ENCODE measurements at places on chromosomes 6 and 20. TPM values are rescaled to one million over a fixed set of nuclear protein-coding genes. Genes with fewer than 3 reads are reported as not detected.

- no peak for DNase-seq
Measured at GRCh38 chr20:60209048-60209447, 250.8 kb downstream of the CDH26 start.

- DNase-seq, result no peak
Measured at GRCh38 chr20:63343460-63344445, 17.4 kb downstream of the CHRNA4 start.

Gene C6orf47
- 22.9 TPM for total RNA-seq

Gene UTRN
- 675 TPM for total RNA-seq

GRCh38 chr6:52409499-52409898, 10.6 kb upstream of the EFHC1 start:
- DNase-seq, result no peak

DNA sequence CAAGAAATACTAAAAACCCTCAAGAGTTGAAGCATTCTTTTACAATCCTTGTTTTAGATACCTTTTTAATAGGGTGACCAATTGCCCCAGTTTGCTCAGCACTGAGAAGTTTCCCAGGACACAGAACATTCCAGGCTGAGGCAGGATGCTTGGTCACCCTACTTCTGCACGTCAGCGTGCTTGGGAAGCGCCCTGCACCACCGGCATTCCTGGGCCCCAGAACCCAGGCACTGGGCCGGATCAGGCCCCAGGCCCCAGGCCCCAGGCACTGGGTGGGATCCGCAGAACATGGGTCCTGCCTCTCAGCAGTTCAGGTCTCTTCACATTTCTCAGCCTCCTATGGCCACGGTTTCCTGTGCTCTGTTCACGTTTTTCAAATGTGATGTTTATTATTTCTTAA, 213.8 kb upstream of the QKI start:
- no peak for DNase-seq

GRCh38 chr6:94733066-94733465, 844.3 kb upstream of the MANEA start:
- DNase-seq, result no peak

DNA sequence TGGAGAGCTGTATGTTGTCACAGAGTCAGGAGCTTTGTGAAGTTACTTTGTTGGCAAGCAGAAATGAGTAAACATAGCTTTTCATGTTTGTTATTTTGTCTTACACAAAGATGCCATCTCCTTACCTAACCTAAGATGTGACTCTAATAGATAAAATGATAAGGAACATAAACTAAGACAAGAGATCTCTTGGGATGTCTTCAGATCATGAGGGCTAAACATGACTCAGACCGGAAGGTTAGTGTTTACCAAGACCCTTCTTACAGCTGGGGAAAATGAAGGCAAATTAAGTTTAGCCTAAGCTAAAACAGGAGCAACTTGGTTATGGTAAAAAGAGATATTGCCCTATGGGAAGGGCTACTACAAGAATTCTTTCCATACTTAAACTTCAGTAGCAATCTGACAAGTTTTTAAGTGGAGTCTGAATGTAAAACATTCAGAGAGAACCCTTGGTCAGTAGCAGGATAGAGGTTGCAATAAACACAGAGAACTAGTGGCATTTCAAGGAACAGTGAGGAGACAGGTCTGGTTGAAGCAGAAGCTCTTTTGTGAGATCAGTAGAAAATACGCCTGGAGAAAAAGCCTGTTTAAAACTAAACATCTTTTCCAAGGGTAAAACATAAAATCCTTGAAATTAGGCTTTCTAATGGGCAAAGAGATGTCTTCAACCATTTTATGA, 29.9 kb downstream of the SGK1 start:
- DNase-seq, result peak; percentile 60

Gene PABPC1L
- 0.64 TPM for total RNA-seq

Gene BNIP5
- not detected for total RNA-seq

DNA sequence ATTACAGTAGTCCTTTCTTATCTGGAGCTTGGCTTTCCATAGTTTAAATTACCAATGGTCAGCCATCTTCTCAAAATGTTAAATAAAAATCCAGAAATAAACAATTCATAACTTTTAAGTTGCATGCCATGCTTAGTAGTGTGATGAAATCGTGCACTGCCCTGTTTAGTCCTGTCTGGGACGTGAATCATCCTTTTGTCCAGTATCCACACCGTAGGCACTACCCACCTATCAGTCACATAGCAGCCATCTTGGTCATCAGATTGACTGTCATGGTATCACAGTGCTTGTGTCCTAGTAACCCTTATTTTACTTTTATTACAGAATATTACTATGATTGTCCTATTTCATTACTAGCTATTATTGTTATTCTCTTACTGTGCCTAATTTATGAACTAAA, 924.1 kb downstream of the EYS start:
- DNase-seq, result no peak

Gene BTN1A1
- total RNA-seq, result not detected

DNA sequence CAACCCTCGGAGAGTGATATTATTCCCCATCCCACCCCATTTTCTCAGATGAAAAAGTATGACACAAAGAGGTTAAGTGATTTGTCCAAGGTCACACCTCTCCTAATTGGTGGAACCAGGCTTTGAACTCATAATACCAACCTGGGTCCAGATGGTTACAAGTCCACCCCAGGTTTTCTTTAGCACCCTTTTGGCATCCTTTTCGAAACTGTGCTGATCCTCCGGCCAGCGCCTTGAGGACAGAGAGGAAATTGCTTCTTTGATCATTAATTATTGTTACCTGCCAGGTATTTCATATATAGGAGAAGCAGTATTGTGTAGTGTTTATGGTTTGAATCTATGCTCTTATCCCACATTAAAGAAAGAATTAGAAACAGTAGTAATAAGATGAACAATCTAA, 29.3 kb upstream of the PDYN start:
- no peak for DNase-seq

Gene EZR
- 64.4 TPM for total RNA-seq

Gene SCUBE3
- 0.76 TPM for total RNA-seq

DNA sequence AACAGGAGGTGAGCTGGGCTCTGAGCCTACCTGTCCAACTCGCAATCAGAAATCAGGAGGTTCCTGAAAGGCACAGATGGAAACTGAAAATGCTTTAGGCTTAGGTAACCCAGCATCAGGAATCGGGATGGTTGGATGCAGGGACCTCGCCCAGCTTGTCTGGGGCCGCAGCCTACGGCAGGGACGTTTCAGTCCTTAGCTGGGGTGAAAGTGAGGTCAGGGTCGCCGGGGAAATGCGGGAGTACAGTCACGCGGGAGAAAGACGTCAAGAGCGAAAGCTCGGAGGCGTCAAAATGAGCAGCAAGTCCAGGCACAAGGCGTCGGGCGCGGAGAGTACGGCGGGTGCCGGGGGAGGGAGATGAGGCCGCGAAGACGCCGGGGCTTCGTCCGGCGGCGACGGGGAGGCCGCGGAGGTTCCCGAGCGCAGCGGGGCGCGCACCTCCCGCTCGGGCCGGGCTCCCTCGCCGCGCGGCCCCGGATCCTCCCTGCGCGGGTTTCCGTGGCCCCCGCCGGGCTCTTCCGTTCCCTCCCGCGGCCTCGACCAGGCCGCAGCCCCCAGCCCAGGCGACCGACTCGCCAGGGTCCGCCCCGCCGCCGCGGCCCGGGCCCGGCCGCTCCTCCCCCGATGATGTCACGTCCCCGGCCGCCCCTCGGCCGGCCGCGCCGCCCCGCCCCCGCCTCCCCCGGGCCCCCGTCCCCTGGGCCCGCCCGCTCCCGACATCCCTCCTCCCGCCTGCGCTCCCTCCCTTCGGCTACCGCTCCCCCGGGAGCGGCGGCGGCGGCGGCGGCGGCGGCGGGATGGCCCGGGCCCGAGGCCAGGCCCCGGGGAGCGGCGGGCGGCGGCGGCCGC, at the start of gene EBF4:
TSS of gene EBF4 (plus strand) at position 745 of the 850 bp plus-strand sequence. CDS start 866 bp downstream, outside the sequence.
- DNase-seq, result no peak

GRCh38 chr6:54929245-54929909, 82.8 kb downstream of the FAM83B start:
- no peak for DNase-seq

DNA sequence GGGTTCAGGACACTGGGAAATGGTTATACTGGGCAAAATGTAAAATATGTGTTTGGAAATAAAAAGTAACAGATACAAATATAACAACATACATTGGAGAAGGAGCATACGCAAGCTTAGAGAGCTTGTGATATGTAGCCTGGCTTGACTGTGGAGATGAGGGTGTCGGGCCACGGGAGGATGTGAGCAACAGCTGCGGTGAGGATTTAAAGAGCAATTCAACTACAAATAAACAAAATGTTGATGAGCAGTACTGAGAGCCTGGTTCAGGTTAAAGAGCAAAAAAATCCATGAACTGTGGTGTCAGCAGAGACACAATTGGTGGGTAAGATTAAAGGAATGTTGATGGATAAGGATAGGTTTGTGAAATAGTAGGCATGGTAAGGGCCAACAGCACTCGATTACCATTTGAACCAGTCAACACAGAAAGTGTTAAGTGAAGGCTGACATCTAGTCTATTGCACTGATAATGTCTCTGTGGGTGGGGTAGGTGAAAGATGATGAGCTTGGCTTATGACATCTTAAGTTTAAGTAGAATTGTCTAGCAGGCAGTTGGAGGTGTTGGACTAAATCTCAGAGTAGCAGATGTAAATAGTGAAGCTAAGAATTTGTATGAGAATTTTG, 723.2 kb downstream of the EPM2A start:
- DNase-seq, result no peak

DNA sequence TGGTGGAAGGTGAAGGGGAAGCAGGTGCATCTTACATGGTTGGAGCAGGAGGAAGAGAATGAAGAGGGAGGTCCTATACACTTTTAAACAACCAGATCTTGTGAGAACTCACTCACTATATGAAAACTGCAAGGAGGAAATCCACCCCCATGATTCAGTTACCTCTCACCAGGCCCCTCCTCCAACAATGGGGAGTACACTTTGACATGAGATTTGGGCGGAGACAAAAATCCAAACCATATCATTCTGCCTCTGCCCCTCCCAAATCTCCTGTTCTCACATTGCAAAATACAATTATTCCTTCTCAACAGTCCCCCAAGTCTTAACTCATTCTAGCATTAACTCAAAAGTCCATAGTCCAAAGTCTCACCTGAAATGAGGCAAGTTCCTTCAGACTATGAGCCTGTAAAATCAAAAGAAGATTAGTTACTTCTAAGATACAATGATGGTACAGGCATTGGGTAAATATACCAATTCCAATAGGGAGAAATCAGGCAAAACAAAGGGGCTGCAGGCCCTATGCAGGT, 60.5 kb downstream of the EDN1 start:
- DNase-seq, result no peak

DNA sequence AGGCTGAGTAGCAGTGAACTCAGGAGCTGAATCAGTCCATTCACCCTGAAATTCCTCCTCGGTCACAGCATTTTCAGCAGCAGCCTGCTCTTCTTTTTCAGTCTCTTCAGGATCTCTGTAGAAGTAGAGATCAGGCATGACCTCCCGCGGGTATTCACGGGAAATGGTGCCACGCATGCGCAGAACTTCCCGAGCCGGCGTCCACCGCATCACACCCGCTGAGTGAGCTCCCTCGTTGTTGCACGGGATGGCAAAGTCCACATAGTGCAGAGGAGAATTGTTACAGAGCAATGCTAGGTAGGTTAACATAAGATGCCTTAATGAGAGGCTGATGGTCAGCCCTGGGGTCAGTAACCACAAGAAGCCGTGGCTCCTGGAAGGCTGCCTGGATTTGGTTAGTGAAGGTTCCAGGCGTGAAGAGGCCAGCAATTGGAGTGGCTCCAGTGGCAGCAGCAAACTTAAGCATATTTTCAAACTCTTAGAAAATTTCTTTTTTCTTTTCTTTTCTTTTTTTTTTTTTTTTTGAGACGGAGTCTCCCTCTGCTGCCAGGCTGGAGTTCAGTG, 113.5 kb upstream of the HDAC2 start:
- DNase-seq, result no peak

- DNase-seq, result no peak
Measured at GRCh38 chr20:18662279-18663040, 74.6 kb downstream of the DTD1 start.

Gene TCP11
- total RNA-seq, result 0.13 TPM

DNA sequence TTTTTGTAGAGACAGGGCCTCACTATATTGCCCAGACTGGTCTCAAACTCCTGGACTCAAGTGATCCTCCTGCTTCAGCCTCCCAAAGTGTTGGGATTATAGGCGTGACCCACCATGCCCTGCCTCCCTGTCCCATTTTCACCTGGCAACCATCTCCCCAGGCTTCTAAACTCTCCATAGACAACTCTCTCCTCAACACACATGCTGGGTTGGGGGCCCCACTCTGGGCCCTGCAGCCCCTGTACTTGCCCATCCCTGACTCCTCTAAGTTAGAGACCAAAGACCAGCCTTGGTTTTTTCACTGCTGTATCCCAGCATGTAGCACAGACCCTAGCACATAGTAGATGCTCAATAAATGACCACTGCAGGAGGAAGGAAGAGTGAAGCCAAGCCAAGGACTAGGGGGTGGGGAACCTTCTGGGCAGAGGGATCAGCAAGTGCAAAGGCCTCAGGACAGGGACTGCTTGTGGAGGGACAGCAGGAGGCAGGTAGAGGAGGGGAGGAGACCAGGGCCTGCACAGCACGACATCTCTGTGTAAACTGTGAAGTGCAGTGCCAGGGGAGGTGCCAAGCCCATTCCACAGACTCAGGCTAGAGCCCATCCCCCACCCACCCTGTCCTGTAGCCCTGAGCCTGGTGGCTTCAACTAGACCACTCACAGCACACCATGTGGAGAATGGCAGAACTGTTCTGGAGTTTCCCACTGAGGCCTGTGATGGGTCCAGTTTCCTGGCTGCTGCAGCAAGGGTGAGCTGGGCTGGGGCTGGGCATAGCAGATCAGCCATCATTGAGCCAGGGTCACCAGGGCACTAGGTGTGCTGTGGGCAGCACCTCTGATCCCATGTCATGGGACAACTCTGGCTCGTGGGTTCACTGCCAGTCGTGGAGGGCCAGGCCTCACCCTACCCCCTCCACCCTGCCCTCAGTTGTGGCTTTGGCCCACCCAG, 3.4 kb upstream of the SRC start:
- no peak for DNase-seq

Gene SLC22A23
- 52.6 TPM for total RNA-seq

DNA sequence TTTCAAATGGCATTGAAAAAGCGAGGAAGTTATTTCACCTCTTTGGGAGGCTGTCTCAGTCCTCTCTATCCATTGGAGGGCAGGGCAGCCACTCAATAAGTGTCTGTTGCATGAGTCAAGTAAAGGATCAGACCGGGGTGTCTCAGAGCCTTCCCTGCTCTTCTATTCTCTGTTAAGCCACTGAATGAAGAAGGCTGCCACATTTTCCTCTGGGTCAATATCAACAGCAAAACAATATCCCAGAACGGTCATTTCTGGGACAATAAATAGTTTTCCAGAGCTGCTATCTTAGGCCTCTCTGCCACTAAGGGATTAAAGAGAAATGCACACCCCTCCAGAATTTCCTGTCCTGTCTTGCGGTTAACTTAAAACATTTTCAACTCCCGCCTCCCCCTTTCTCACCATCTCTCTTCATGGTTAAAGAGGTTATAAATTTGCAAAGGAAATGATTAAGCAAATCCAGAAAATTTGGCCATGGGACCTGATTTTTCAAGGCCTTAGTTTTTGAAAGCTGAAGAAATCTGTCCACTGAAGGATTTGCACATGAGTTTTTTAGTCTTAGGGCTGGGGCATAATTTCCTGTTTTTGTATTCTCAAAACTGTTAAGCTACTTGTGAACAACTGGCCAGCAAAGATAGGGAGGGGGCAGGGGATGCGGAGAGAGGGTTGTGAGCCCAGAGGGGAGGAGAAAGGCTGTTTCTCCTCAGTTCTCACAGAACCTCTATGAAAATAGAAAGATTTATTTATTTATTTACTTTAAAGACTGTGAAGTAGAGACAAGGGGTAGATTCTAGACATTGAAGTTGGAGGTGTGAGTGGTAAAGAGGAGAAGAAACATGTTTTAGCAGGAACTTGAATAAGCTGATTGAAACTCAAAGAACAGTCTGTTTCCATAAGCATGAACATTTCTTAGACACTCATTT, 135.7 kb downstream of the BCAS1 start:
- DNase-seq, result peak; percentile 89

Gene OPRM1
- total RNA-seq, result not detected

GRCh38 chr20:12660918-12661317, 347.9 kb upstream of the SPTLC3 start:
- no peak for DNase-seq
